ENCODE measurements at places on chromosomes 13 and 19. TPM values are rescaled to one million over a fixed set of nuclear protein-coding genes. Genes with fewer than 3 reads are reported as not detected.

Gene LILRA5
- 1.4 TPM for total RNA-seq

Gene VSIG10L
- 1.8 TPM for total RNA-seq

Gene ELAVL1
- 28.6 TPM for total RNA-seq

Gene C19orf85
- not detected for total RNA-seq

Gene CCNA1
- total RNA-seq, result 0.10 TPM

- no peak for DNase-seq
Observed at GRCh38 chr13:91762957-91763356, 364.5 kb downstream of the GPC5 start.

GRCh38 chr13:39665763-39666162 is 10.3 kb downstream of the COG6 start:
- no peak for DNase-seq

- DNase-seq, result no peak
Observed at GRCh38 chr19:48393559-48394330, at the start of gene GRIN2D. TSS of gene GRIN2D (plus strand) at chr19:48393668. CDS start at chr19:48398393, 4,725 bp downstream.

GRCh38 chr19:15810335-15810734 is 5.1 kb downstream of the OR10H1 start:
- no peak for DNase-seq

GRCh38 chr19:50461066-50461875 is 15.0 kb upstream of the EMC10 start:
- peak; percentile 54 for DNase-seq

GRCh38 chr13:111216166-111216960 is 101.3 kb downstream of the ARHGEF7 start:
- peak; percentile 54 for DNase-seq

GRCh38 chr19:42989851-42990250 is 36.4 kb downstream of the PSG11 start:
- no peak for DNase-seq

- DNase-seq, result no peak
Observed at GRCh38 chr19:41981724-41982123, 12.3 kb downstream of the ATP1A3 start.

DNA sequence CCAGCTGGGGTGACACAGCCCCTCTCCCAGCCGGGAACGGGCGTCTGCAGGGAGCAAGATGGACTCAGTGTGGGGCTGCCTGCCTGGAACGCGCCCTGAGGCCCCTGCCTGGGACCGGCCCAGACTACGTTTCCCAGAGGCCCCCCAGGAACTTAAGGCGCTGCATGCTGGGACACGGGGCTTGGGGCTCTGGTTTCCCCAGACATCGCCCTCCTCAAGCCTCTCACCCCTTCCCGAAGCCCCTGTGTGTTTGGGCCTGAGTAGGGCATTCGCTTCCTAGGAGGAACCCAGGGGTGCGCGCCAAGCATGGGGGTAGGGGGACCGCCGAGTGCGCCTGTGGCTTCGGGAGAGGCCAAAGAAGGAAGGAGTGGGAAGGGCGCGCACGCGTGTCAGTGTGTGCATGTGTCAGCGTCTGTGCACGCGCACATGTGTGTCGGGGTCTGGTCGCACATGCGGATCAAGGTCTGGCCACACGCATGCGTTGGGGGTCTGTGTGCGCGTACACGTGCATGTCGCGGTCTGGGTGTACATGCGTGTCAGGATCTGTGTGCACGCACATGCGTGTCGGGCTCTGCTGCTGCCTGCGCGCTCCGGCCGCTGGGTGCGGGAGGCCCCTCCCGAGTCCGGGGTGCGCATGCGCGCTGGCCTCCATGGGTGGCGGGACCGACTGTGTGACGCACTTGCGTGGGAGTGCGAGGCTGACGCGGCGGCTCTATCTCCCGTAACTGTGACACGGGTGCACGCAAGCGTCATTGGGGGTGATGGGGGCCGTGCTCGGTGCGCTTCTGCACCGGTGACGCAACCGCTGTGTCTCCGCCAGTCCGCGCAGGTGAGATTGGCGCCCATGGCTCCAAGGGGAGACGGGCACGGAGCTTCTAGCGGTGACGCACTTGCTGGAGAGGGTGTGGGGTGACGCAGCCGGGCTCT is 16.2 kb downstream of the ZNF331 start:
- DNase-seq, result peak; percentile 74

DNA sequence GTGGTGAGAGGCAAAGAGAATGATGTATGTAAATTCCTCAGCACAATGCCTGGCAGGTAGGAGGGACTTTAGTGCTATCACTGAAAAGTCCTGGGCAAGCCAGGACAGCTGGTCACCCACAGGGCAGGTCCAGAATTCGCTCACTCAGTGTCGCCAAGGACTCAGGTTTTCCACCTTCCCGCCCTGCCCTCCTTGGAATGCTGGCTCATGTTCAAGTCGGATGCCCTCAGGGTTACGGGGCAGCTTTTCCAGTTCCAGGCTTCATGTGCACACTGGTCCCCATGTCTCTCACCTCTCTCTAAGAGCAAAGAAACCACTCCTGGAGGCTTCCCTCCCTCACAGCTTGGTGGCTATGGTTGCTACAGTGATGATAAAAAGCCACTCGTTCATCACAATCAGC is 24.8 kb upstream of the NAXD start:
- DNase-seq, result peak; percentile 32

- no peak for DNase-seq
Observed at GRCh38 chr19:52094526-52095130, 937 bp downstream of the ZNF841 start.

DNA sequence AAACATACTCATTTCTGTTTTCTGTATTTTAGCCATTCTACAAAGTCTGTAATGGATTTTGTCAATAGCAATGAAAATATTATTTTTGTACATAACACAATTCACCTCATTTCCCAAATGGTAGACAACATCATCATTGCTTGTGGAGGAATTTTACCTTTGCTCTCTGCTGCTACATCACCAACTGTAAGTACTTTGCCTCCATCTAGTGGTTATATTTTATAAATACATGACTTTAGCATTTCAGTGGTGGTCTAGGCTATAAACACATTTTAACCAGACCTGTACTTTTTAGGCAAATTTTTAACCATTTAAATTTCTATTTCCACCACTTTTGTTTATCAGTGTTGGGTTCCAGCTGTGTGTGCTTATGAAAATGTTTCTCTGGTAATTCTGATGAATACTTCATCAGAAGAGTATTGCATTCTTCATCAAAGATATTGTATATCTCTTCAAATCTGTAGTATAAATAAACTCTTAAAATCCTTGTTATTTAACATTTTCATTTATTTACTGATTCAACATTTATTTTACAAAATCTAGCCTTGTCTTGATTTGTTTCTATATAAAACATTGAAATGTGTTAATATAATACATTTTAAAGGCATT is 222.4 kb downstream of the NBEA start:
- no peak for DNase-seq

All from left lobe of liver (tissue), 2 donors.